ENCODE measurements at places on chromosomes 11 and 22.

DNA sequence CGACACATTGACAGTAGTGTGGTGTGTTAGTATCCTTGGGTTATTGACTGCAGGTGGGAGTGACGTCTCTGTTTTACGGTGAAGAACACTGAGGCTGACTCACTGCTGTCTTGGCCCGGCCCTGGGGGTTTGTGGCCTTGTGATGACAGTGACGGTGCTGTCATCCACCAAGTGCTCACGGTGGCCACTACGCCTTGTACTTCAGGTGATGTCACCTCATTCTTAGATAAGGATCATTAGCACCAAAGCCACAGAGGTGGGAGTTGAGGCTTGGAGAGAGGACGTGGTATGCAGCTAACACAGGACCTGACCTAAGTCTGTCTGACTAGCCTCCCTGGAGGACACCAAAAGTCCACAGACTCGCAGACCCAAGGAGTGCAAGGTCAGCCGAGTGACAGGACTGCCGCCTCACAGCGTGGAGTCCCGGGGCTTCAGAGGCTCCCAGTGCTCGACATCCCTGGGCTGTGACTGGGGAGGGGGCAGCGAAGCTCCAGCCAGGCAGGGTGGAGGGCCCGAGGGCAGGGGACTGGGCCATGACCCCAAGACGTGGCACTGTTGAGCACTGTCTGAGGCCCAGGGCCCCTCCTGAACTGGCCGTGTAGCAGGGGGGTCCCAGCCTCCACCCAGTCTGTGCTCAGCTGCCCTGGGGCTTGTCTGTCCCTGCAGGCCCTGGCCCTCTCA, 56.5 kb downstream of the NAT10 start:
- no peak for DNase-seq

- no peak for DNase-seq
These were observed 14.0 kb upstream of the NRGN start for GRCh38 chr11:124725719-124726105.

- DNase-seq, result no peak
These were observed 20.1 kb upstream of the NARS2 start for GRCh38 chr11:78594814-78595213.

- DNase-seq, result no peak
These were observed 25.9 kb downstream of the PHLDB1 start for GRCh38 chr11:118633319-118633690.

GRCh38 chr11:111845276-111846028, 25.9 kb downstream of the ALG9 start:
- no peak for DNase-seq

DNA sequence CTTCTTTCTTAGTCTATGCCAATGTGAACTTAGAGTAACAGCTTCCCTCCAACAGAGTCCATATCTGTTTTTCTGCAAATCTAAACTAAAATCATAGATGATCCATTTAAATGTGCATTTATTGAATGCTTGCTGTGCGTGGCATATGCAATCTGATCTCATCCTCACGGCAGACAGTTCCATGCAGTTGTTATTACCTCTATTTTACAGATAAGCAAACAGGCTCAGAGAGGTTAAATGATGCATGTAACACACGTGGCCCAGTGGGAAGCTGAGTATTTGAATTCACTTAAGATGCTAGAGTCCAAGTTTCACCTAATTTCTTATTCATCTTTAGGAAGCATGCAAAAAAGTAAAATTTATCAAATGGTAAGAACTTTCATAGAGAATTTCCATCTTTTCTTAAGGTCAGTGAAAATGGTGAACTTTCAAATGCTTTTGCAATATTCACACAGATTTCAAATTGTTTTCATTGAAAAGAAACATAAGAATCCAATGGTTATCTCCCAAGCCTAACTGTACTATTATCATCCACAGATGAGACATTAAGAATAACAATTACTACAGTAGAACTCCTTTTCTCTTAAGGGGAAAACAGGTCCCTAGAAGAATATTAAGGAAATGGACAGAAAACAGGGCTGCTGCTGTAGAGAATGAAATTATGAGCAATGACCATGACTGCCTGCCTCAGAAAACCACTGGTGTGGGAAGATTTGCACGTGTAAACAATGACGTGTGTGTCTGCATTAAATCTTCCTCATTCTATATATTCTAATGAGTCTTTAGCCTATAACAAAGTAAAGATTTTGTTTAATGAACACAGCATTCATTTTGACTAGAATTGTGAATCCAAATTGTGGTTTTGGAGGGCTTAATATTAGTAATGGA, 1171.3 kb downstream of the LRRC4C start:
- no peak for DNase-seq

DNA sequence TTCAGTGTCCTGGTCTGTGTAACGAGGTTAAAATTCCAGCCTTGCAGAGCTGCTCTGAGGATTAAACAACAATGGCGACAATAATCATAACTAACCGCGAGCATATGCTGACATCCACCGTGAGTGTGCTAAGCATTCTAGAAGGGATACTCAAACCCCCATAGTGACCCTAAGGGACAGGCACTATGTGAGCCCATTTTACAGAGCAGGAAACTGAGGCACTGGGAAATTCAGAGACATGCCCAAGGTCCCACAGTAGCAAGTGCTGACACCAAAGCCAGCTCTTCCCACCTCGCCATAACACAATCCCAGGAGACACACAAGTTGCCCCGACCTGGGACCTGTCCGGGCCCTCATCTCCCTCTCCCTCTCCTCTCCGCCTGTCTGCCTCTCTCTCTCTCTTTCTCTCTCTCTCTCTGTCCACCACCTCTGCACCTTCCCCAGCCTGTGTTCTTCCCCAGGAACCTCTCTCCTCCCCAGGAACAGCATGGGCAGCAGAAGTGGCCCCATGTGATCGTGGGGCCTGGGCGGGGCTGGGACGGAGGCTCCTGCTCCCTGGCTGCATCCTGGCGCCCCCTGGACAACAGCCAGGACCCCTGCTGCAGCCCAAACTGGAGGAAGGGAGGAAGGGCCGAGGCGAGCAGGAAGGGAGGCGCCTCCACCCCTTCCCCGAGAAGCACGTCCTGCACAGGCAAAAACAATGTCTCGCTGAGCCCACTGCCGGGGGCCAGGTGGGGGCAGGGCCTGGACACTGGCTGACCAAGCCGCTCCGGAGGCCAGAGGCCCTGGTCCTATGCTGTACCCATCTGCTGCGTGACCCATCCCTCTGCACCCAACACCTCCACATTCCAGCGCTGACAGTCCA, 14.8 kb upstream of the MFNG start:
- DNase-seq, result no peak

- DNase-seq, result no peak
These were observed 1.5 kb upstream of the EEF1G start for GRCh38 chr11:62575156-62575555.

DNA sequence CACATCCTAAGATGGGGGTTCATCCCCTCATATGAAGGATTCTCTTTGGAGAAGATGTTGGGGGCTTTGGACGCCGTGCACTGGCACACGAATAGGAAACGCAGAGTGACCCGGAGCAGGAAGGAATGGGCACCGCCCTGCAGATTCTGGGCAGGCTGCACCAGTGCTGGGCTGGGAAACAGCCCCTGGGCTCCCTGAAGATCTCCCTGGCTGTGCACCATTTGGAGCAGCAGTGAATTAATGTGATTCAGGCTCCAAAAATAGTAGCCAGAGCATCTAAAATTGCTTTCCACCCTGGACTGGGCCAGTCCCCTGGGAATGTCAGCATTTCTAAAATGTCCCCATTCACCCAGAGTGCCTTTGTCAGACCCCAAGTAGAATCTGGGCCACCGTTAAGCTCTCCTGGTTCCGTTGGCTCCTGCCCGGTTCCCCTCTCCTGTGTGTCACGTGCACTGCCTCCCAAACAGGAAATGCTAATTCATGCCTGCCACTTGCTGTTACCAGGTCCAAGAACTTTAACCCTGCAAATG, 18.6 kb downstream of the IRAG1 start:
- no peak for DNase-seq

DNA sequence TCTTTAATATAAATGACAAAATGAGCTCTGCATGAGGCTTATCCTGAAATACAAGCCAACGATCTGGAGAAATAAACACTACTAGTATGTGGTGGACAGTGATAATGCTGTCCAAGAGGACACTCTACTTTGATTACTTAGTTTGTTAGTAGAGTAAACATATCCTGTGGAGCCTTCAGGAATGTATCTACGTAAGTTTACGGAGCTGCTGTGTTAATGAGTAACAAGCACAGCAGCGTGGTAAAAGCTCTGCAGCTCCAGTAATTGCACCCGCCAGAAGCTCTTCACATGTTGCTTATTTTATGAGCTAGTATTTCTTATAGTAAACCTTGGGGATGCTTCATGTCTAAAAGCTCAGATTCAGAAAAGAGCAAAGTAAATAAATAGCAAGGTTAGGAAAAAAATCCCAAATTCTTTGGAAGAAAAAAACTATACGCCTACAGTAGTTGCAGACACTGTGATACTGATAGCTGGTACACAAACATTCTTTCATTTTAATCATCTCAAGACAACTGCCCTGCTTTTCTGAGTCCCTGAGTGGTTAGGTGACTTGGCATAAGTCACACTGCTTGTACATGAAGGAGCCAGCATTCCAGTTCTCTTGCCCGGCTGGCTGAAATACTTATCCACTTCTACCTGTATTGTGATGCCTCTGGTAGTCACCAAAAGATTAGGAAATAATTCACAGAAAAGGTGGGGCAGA, 32.7 kb upstream of the CCDC34 start:
- no peak for DNase-seq

DNA sequence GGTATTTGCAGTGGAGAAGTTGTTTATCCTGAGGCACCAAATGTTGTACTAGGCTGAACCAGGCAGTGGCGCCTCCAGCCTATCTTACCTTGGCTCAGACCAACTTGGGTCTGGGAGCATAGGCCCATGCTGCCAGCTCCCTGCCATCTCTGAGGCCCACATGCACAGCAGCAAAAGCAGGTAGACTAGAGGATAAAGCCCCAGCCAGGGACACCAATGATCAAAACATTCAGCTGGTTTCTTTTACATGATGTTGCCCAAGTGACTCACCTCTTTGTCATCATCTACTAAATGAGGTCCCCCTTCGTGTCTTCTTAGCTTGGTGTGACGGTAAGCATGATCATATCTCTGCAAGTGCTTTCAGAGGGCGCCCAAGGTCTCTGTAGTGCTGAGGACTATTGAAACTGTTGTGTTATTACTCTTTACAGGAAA, 112.1 kb upstream of the DRD2 start:
- no peak for DNase-seq

DNA sequence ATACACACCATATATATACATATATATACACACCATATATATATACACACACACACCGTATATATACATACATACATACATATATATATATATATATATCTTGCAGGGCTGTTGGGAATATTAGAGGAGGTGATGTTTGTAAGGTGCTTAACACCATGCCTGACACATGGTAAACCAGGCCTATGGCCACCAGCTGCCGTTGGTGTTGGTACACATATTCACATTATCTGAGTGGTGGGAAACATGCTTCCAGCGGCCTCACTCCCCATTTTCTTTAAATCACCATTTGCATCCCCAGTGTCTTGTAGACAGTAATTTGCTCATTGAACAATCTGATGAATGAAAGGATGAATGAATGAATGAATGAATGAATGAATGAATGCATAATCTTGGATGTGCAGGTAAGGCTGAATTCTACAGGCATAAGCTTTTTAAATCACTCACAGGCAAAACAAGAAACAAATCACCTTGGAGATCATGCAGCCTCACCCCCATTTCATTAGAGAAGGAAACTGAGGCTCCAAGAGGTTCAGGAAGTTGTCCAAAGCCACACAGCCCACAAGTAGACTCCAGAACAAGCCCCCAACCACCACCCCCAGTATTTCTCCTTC, 527.8 kb downstream of the MIAT start:
- DNase-seq, result no peak

DNA sequence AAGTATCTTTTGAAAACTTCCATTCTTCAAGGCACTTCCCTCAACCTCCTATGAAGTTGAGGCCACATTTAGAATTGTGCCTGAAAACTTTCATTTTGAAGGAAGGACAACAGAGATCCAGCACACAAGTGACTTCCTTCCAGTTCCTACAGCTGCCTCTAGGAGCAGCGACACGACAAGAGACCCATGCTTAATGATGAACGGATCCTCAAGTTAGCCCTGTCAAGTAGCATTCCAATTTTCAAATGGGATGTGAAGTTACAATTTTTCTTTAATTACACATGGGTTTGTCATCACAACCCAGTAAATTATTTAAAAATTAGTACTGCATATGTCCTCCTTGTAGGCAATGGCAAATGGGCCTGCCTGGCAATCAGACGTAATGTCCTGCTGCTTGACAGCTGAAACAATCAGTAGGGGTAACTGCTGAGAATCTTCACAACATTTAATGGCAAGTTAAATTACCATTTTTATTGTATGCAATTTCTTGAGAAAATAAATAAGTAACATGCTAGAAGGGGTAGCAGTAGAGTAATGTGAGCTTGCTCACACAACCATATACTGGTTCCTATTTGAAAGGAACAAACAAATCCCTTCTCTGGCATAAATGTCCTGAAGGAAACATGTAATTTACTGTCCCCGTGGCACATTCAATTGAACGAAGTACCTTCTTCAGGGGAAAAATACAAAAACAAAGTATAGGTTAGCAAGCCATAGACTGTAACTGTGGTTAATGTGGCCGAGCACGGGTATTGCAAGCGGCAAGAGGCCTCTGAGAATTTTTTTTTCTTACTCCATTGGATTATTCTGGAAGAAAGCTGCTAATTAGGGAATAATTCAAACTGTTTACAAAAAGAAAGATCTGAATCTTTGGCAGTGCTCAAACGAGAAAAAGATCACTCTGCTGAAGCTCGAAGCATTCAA, 288.3 kb downstream of the CADM1 start:
- no peak for DNase-seq

GRCh38 chr11:86983021-86983488, 27.9 kb upstream of the FZD4 start:
- no peak for DNase-seq

- DNase-seq, result no peak
These were observed 37.7 kb downstream of the TPCN2 start for GRCh38 chr11:69086152-69087132.

- no peak for DNase-seq
These were observed 15.7 kb downstream of the USP28 start for GRCh38 chr11:113859665-113860064.

DNA sequence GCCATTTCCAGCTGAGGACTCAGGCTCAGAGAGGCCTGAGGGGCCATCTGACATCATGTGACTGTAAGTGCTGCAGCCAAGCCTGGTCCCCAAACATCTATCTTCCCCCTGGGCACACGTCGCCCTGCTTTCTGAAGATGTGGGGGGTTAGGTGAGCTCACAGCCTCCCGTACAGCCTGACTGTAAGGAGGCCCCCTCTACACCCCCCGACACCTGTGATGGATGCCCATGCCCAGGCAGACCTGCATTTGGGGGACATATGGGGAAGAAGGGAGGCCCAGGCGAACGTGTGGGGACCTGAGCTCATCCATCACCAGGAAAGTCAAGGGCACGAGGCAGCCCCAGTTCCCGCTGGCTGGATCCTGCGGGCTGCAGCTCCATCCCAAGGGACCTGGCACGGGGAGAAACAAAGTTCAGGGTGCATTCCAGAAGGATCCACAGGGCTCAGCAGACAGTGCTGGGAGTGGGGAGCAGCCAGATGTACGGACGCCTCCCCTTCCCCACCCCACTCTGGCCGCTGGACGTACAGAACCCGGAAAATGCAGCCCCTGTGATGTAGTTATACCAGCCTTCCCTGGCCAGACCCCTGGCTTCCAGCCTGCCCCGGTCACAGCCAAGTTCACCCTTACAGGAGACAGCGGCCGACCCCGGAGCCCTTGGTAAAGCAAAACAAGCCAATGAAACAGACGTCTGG, 1431.4 kb downstream of the BRD1 start:
- DNase-seq, result no peak

All from NCI-H446 treated with DMSO at 0.1 percent for 48 hours (cell line).